ENCODE measurements at places on chromosomes 1 and 21. TPM values are rescaled to one million over a fixed set of nuclear protein-coding genes. Genes with fewer than 3 reads are reported as not detected.

DNA sequence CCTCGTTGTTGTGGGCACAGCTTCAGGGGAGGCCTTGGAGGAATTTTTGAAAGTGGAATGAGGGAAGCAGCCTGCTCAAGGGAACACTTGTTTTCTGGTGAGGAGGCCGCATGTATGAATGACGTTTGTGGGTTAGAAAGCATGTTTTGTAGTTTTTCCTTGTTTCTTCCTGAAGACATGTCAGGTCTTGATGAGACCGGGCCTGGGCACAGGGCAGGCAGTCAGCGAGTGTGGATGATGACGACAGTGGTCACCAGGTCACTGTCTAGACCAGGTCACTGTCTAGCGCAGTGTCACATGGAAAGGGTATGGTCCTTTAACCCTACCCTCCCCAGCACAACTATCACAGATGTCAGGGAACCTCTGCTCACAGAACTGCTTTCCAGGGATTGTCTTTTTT lies 7.3 kb downstream of the PSEN2 start:
- no peak for DNase-seq

Gene HIVEP3
- total RNA-seq: 1.4 TPM

- DNase-seq: no peak
Measured at GRCh38 chr1:174580801-174581200, 133.0 kb downstream of the GPR52 start.

- no peak for DNase-seq
Measured at GRCh38 chr1:71921935-71922559, 360.3 kb downstream of the NEGR1 start.

DNA sequence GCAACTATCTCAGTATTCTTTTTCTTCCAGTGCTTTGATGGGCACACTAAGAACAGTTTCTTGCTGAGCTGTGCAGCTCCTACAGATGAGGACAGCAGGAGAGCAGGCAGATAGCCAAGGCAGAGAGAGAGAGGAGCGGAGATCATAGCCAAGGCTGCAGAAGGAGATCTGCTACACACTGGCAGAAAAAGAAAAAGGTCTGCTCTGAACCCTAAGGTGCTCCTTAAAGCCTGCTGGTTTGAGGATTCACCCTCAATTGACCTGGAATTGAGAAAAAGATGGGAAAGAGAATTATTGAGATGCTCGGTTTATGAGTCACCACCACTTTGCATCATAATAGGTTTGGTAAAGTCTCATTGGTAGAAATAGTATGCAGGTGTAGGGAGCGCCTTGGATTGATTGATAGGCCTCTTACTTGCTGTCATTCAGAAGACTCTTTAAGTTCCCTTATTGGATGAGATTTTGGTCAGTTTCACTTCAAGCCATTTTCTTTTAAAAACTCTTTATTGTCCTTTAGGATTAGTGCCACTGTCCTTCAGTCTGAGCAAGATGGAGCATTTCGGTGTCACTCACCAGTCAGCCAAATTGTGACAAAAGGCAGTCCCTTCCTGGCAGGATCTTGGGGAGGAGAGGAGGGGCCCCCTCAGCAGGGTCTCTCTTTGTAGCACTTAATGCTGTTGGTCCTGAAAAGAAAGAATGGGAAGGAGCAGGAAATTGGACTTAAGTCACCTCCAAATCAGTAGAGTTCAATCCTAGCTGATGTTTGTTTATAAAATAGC lies 685.0 kb downstream of the ADGRL2 start:
- peak; percentile 78 for DNase-seq

Data from endodermal cell (in vitro differentiated cells).